Activated T-cell treated with anti-CD3 and anti-CD28 coated beads for 4 hours (primary cell): ENCODE measurements at places on chromosomes 4 and X.

- DNase-seq = no peak
These were observed 98.1 kb upstream of the OTUD4 start for GRCh38 chr4:145278341-145279121.

DNA sequence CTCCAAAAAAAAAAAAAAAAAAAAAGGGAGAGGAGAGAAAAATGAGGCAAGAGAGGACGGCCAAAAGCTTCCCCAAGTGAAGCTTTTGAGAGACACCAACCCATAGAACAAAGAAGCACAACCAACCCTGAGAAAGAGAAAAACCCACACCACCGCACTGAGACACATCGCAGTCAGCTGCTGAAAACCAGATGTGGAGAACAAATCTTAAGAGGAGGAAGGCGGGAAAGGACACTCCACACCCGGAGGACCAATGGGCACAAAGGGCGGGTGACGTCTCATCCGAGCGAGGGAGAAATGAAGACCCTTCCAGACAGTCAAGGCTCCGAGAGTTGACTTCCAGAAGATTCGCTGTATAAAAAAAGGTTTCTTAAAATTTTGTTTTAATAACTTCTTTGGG, 112.1 kb downstream of the AFAP1 start:
- DNase-seq = no peak

DNA sequence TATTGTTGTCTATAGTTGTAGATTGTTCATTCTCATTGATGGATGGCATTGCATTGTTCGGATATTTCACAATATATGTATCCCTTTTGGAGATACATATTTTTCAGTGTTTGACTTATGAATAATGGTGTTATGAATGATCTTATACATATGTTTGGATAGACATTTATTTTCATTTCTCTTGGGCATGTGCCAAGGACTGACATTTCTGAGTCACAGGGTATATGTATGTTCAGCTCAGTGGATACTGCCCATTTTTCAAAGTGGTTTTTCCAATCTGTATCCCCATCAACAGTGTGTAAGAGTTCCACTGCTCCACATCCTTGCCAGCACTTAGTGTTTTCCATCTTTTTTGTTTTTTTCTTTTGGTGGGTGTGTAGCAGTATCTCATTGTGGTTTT, 45.0 kb upstream of the RAB40AL start:
- no peak for DNase-seq

DNA sequence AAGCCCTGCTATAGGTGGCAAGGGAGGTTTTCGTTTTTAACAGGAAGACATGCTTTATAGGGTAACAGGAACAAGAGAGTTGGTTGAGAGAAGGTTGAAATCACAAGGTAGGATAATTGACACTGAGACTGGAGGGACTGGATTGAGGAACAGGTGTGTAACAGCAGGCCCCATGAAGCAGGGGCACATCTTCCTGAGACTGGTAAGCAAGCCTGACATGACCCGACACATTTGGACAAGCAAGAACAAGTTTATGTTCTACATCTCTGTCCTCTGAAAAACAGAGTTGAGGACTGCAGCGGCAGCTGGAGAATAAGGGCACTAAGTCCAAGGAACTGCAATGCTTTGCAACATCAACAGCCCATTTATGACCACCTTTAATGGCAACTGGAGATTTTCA, 5.2 kb downstream of the RPS4X start:
- DNase-seq = no peak

DNA sequence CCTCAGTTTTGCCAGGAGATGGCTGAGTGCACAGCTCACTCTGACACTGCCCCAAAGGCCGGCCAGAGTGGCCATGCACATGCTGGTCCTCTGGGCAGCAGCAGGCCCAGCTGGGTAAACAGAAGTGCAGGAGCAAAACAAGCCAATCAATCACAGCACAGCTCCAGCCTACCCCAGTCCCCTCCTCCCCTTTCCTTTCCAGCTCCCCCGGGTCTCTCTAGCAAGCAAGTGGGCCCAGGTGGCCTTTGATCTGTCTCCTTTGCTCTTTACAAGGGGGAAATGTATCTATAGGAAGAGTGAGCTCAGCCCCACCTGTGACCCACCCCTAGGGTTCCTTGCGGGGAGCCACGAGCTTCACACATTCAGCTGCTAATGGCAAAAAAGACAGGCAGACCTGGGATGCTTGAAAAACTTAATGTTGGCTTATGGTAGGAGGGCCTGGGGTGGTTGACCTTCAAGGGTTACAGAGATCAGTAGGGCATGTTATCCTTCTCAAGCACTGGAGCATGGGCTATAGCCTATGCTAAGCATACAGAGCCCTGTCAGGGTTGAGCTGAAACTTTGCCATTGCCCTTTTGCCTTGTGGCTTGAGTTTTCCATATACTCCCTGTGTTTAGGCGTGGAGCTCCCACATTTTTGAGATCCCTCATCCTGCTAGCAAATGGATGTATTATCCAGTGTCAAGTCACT, 57.8 kb upstream of the PLAC1 start:
- DNase-seq = no peak

DNA sequence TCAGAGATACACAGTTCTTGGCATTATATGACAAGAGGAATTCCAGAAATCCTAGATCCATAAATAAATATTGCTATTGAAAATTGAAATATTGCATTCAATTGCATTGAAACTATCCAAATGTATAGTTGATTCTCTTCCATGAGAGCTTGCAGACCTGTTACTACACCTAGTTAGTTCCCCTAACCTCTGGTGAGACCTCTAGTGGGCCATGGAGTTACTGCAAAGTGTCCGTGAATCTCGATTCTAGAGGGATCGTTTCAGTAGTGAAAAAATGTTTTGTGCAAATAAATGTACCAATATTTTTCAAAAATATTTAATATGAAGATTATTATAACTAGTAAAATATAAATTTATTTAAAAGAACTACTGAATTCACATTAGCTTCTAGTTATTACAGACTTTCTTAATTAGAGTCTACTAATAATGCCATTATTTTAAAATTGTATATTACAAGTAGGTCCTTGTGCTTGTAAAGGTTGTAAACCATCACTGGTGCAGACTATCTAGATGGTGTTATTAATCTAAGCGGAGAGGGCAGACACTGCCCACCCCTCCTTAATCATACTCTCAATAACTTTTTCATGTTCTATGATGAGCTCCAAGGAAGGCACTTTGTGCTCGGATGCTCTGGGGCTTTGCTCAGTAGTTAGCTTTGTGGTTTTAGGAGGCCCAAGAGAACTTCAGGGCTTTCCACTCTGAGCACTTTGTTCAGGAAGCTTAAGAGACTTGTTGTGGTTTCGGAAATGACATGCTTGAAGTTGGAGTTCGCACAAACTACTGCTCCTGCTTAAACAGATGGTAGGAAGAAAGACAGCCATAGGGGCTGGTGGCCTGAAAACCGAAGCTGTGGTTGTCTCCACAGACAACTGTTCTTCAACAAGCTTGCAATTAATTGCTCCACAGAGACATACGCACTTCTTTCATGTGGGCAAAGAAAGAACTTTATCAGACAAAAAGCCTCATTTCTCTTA, 42.8 kb downstream of the IL21 start:
- DNase-seq = peak; percentile 70

- no peak for DNase-seq
These were observed 17.4 kb downstream of the SORBS2 start for GRCh38 chr4:185794637-185795036.

DNA sequence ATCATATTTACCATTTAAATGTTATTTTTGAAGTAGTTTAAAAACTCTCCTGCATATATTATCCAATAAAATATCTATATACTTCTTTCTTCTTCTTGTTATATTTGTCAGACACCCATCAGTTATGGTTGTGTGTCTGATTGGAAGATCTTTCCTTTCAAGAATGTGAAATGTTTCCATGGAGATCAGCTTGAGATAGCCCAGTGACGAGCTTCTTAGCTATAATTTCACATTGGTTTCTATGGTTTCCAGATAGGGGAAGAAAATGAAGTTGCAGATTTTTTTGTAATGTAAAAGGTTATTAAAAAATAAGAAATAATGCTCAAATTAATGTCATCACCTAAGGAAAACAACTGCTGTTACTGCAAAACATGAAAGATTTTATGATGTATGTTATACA, 189.0 kb downstream of the COX7B2 start:
- DNase-seq = no peak

DNA sequence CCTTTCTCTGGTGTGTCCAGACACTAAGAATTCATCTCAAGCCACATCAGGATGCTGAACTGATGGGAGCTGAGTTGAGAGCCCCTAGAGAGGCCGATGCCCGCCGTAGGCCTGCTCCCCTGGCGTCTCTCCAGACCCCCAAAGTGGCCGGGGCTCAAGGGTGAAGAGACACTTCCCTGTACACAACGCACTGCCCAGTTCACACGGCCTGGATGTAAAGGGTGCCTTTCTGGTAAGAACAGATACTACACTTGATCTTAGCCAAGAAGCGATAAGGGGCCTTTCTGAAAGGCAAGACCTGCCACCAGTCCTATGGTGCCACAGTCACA, 5.1 kb upstream of the TREX2 start:
- DNase-seq = no peak

- DNase-seq = no peak
These were observed 125.1 kb downstream of the RAPGEF2 start for GRCh38 chr4:159227984-159228383.

GRCh38 chrX:17814557-17814956, 46.5 kb downstream of the RAI2 start:
- no peak for DNase-seq

- no peak for DNase-seq
These were observed 298.7 kb upstream of the TENM3 start for GRCh38 chr4:181944527-181944926.

- DNase-seq = no peak
These were observed 241.3 kb downstream of the CFAP299 start for GRCh38 chr4:80576796-80577195.

DNA sequence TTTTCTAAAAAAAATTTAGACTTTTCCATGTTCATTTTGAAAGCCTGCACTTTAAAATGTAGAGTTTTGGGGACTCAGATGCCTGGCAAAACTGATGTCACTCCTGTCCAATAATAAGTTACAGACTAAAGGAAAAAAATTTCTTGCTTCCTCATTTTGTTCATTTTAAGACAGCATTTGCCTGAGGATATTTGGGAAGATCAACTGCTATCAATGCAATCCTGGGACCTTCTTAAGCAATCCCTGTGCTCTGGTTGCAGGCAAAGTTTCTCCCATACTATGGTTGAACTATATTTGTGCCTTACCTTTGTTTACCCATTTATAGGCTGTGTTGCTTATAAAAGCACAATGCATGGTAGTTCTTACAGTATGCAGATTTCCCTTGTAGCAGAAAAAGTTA, 280.4 kb downstream of the CFAP47 start:
- DNase-seq = no peak

GRCh38 chrX:21986596-21986995, 45.5 kb upstream of the PHEX start:
- DNase-seq = no peak

GRCh38 chrX:136260776-136261175, 9.6 kb upstream of the MAP7D3 start:
- DNase-seq = no peak

GRCh38 chr4:150247184-150247583, 168.9 kb downstream of the DCLK2 start:
- DNase-seq = no peak

GRCh38 chr4:177185151-177185550, 124.5 kb upstream of the NEIL3 start:
- no peak for DNase-seq

DNA sequence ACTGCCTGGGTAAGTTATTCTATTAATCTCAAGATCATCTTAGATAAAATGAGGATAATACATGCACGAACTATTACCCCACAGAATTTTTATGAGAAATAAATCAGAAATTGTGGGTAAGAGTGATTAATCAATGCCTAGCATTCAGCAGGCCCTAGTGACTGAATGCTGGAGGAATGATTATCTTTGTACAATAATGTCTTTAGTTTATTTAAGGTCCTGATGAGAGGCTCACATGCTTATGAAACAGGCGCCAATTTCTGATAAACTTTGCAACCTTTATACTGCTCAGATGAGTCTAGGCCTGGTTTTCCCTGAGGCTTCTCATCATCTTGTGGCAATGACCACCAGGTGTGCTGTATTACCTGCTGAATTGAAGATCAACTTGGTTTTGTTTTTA, 27.8 kb upstream of the BMP2K start:
- DNase-seq = no peak

- DNase-seq = no peak
These were observed 25.6 kb upstream of the MAMLD1 start for GRCh38 chrX:150337536-150337935.

- no peak for DNase-seq
These were observed 99.8 kb downstream of the AFAP1 start for GRCh38 chr4:7839856-7840255.

DNA sequence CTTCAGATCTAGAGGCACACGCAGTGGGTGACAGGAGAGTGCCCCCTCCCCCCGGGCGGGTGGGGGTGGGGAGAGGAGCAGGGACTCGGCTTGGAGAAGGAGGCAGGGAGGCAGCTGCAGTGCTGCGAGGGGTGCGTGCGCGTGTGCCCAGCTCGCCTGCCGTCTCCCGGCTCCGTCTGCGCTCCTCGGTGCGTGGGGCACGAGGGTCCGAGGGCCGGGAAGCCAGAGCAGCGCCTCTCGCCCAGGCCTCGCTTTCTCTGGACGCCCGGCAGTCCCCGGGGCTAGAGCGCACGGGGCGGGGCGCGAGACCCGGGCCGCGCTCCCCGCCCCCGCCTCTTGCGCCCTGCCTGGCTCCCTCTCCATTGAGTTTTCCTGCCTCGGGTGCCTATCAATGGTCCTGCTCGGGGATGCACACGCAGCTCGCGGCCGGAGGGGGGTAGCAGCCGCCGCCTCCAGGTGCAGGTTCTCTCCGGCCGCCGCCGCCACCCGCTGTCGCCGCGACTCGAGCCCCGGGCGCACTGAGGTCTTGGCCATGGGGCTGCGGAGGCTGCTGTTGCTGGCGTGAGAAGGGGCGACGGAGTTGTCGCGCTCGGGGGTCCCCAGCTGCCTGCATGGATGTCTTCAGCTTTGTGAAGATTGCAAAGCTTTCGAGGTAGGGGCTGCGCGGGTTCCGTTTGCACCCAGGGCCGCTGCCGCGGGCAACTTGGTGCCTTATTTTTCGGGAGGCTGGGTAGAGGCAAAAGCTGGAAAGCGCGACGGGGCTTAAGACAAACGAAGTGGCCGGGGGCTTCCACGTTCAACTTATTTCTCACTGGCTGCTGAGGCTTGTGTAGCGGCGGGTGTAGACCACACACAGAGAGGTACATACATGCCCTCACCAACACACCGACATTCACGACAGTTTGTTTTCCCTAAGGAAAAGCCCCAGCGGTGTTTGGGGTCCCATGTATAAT, at the start of gene FRMPD4:
TSS of gene FRMPD4 (plus strand) at position 113 of the 953 bp plus-strand sequence. CDS start at position 612, 499 bp downstream.
- no peak for DNase-seq

- DNase-seq = no peak
These were observed 87.0 kb upstream of the SCOC start for GRCh38 chr4:140286456-140286855.

DNA sequence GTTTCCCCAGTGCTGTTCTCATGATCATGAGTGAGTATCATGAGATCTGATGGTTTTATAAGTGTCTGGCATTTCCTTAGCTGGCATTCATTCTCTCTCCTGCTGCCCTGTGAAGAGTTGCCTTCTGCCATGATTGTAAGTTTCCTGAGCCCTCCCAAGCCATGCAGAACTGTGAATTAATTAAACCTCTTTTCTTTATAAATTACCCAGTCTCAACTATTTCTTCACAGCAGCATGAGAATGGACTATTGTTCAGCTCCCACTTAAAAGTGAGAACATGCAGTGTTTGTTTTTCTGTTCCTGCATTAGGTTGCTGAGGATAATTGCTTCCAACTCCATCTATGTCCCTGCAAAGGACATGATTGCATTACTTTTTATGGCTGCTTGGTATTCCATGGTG, 311.7 kb upstream of the CTSO start:
- DNase-seq = no peak

GRCh38 chr4:121950212-121950679, 1.6 kb downstream of the TRPC3 start:
- peak; percentile 82 for DNase-seq
